HepG2 (cell line): ENCODE measurements at places on chromosomes 12 and 14. TPM values are rescaled to one million over a fixed set of nuclear protein-coding genes. Genes with fewer than 3 reads are reported as not detected.

- no peak for DNase-seq
- no peaks in the 10 kb centered on the region for H3K4me1 ChIP-seq
- H3K27me3 ChIP-seq: no peaks in the 10 kb centered on the region
- no peak overlapping the region for H3K4me3 ChIP-seq
- H3K36me3 ChIP-seq: no peaks in the 10 kb centered on the region; the same call in 2 of the 3 replicates
These were observed 4.1 kb upstream of the KLRG1 start for GRCh38 chr12:8985213-8985754.

GRCh38 chr14:95014036-95014435, 143.3 kb downstream of the DICER1 start:
- no peak for DNase-seq
- no peaks in the 10 kb centered on the region for H3K4me1 ChIP-seq
- no peaks in the 10 kb centered on the region for H3K36me3 ChIP-seq
- H3K27me3 ChIP-seq: peaks cover 15% of the 10 kb centered on the region

DNA sequence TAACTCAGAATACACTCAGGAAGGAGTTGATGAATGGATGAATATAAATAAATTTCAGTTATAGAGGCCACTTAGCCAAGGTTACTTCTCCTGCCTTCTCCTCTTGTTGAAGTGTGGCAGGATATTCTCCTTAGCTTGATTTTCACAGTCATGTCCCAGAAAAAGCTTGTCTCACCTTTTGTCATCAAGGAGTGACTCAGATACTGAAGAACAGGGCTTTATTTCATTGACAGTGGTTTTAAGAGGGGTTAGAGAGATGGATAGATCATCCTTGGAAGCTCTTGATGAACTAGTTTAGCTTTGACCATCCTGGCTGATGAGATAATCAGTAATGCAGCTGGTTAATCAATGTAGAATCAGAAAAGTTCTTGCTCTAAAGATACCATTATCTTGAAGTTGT, 35.0 kb upstream of the CFAP54 start:
- H3K4me1 ChIP-seq: no peaks in the 10 kb centered on the region
- no peak overlapping the region for H3K27ac ChIP-seq
- DNase-seq: no peak
- no peaks in the 10 kb centered on the region for H3K36me3 ChIP-seq

- no peak within 1 kb of the TSS for H3K4me3 ChIP-seq
- no peaks in the 10 kb centered on the region for H3K36me3 ChIP-seq
- peaks cover 26% of the 10 kb centered on the region; the same call in 2 of the 3 replicates for H3K27me3 ChIP-seq
- H3K27ac ChIP-seq: no peak within 1 kb of the TSS
- no peak for DNase-seq
- H3K4me1 ChIP-seq: no peaks in the 10 kb centered on the region
These were observed at the start of gene PDE3A for GRCh38 chr12:20368114-20368650. PDE3A (plus strand) TSS chr12:20368537; CDS start chr12:20369285, 748 bp downstream.

DNA sequence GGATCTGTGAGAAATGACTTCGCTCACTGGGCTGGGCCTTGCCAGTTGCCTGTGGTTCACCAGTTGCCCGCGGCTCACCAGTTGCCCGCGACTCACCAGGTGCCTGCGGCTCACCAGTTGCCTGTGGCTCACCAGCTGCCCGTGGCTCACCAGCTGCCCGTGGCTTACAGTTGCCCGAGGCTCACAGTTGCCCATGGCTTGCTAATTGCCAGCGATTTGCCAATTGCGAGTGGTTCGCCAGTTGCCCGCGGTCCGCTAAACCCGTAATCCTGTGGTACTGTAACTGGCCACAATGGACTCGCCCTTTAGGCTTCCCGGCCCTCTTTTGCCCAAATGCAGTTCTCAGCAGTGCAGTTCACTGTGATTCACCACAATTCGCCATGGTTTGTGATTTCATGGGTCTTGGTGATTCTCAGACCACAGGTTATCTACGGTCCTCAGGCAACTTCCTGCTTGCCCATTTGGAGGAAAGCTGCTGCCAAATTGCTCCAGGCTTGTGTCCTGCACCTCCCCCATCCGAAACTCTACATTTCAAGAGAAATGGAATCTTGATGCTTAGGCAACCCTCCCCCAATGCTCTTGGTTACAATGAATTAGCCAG, 15.0 kb upstream of the MEG3 start:
- no peaks in the 10 kb centered on the region for H3K27me3 ChIP-seq
- H3K36me3 ChIP-seq: no peaks in the 10 kb centered on the region
- no peak overlapping the region for H3K4me3 ChIP-seq
- H3K4me1 ChIP-seq: peaks cover 23% of the 10 kb centered on the region
- DNase-seq: no peak
- no peak overlapping the region for H3K27ac ChIP-seq

- peaks cover 1% of the 10 kb centered on the region; the same call in 1 of the 2 replicates for H3K27me3 ChIP-seq
- no peak for DNase-seq
- no peak overlapping the region for H3K27ac ChIP-seq
- H3K4me3 ChIP-seq: no peak overlapping the region
These were observed 155.5 kb upstream of the CCND2 start for GRCh38 chr12:4118017-4118510.

GRCh38 chr12:75724928-75725312, 213.5 kb upstream of the KRR1 start:
- no peaks in the 10 kb centered on the region for H3K36me3 ChIP-seq
- H3K4me3 ChIP-seq: no peak overlapping the region
- no peak overlapping the region for H3K27ac ChIP-seq
- DNase-seq: peak; percentile 83

- no peak overlapping the region for H3K4me3 ChIP-seq
- no peak overlapping the region for H3K27ac ChIP-seq
- no peaks in the 10 kb centered on the region for H3K36me3 ChIP-seq
- no peaks in the 10 kb centered on the region for H3K4me1 ChIP-seq
These were observed 44.8 kb downstream of the RHOJ start for GRCh38 chr14:63249092-63249491.

DNA sequence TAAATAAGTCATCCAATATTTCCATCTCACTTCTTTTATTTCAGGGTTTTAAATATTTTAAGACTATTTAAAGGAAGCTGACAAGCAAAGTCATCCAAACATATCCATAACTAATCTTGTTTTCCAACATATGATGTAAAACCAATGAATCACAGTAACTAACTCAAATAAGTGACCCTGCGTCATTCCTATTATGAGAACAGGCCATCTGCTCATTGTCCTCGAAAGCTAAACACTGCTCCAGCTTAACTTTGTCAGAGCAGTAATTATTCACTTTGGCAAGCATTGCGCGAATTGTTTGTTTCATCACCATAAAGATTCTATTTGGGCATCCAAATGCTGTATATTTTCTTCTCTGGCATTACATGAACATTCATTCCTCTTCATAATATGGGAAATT, 99.1 kb downstream of the CAPZA3 start:
- no peak overlapping the region for H3K27ac ChIP-seq
- DNase-seq: no peak
- no peak overlapping the region for H3K4me3 ChIP-seq
- H3K27me3 ChIP-seq: no peaks in the 10 kb centered on the region
- no peaks in the 10 kb centered on the region for H3K4me1 ChIP-seq
- no peaks in the 10 kb centered on the region for H3K36me3 ChIP-seq

- H3K27me3 ChIP-seq: no peaks in the 10 kb centered on the region
- H3K4me1 ChIP-seq: peaks cover 11% of the 10 kb centered on the region
- no peak overlapping the region for H3K4me3 ChIP-seq
- no peaks in the 10 kb centered on the region for H3K36me3 ChIP-seq
These were observed 14.5 kb downstream of the CBX5 start for GRCh38 chr12:54265364-54265812.

DNA sequence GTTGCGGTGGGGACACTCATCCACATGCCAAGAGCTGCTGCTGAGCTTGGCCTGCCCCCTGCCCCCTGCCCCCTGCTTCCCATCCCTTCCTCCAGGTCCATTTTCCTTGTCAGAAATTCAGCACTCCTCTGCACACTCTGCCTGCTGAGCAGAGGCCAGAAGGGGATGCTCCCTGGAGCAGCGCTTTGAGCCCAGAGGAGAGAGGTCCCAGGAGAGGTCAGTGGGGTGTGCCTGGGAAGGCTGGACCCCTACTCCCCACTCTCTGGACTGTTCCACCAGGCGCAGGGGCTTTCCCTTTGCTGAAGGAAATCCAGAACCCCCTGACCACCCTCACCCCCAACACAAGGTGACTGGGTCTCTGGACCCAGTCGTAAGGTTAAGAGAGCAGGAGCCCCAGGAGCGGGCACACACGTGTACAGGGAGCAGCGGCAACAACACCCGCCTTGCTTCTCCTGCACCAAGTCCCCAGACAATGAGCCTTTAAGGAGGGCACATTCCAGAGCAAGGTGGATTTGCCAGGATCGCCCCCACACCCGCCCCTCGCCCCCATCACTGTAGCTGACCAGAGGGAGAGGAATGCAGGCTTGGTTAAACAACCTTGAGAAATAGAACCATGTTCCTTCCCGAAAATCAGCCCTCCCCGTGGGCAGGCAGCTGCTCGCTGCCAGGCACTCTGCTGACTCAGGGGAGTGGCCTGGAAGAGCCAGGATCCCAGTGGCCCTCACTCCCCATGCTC, 30.7 kb downstream of the ISCA2 start:
- H3K36me3 ChIP-seq: no peaks in the 10 kb centered on the region
- H3K4me3 ChIP-seq: no peak overlapping the region
- no peaks in the 10 kb centered on the region for H3K4me1 ChIP-seq
- DNase-seq: no peak

GRCh38 chr12:132489602-132490266, at the start of gene FBRSL1:
FBRSL1 (plus strand) TSS chr12:132490151.
- peak; percentile 72 for DNase-seq
- H3K4me1 ChIP-seq: peaks cover 51% of the 10 kb centered on the region
- H3K4me3 ChIP-seq: peak within 1 kb of the TSS; percentile 88
- peak within 1 kb of the TSS; percentile 58 for H3K27ac ChIP-seq
- peaks cover 45% of the 10 kb centered on the region for H3K27me3 ChIP-seq
- H3K36me3 ChIP-seq: no peaks in the 10 kb centered on the region; the same call in 1 of the 3 replicates

GRCh38 chr12:93089805-93090569, 160.9 kb upstream of the EEA1 start:
- H3K4me3 ChIP-seq: no peak overlapping the region
- peaks cover 88% of the 10 kb centered on the region for H3K4me1 ChIP-seq
- H3K27ac ChIP-seq: no peak overlapping the region
- H3K36me3 ChIP-seq: no peaks in the 10 kb centered on the region

DNA sequence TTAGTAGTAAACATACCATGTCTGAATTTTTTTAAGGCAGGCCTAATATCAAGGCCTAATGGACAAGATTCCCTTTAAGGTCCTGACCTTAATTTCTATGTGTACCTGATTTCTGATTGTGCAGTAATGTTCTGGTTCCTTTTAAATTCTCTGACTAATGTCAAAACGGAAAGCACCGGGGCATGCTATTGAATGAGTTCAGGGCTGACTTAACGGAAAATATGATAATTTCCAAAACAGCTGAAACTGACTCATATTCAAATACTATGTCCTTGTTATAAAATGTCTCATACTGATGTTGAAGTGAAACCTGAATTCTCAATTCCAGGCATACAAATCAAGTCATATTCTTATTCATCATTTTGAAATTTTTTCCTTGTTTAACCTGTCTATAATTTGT, 6.7 kb downstream of the TAS2R43 start:
- no peak for DNase-seq
- H3K27me3 ChIP-seq: no peaks in the 10 kb centered on the region
- no peaks in the 10 kb centered on the region for H3K4me1 ChIP-seq
- no peaks in the 10 kb centered on the region for H3K36me3 ChIP-seq
- no peak overlapping the region for H3K27ac ChIP-seq
- H3K4me3 ChIP-seq: no peak overlapping the region

- peaks cover 6% of the 10 kb centered on the region for H3K36me3 ChIP-seq
- 0 out of 2 replicates have a peak overlapping the region, but pooled peaks have one; percentile 46 for H3K4me3 ChIP-seq
- peak overlapping the region; percentile 59 for H3K27ac ChIP-seq
- DNase-seq: peak; percentile 55
These were observed 776 bp downstream of the RDH5 start for GRCh38 chr12:55720894-55721444.

DNA sequence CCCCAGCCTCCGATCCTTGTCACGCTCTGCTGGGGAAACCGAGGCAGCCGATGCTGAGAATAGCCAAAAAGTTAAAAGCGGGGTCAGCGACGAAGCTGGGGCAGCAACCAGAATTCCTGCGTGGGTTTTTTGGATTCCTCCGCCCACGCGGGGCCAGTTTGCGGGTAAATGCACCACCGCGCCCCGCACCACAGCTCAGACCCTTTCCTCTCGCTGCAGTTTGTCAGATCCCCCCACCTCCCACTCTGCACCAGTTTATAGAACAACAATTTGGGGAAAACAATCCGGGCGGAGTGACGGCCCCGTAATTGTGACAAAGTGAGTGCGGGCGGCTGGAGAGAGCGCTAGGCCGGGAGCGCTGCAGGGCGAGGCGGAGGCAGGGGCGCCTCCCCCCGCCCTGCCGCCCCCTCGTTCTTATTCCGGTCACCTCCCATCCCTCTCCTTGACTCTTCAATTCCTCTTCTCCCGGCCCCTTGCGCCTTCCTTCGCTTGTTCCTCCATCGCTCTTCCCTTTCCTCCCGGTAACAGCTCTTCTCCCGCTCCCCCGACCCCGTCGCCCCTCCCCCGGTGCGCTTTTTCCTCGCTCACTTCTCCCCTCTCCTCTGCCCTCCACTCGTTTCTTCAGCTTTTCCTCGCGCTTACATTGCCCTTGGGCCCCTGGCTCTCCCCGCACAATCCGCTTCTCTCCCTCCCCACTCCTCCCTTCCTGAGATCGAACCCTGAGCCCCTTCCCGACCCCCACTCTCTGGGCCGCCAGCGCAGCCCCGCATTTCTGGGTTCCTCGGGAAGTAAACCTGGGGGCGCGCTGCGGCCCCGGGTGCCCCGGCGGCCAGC, 646 bp upstream of the DNAJC22 start:
- peak overlapping the region; percentile 63 for H3K4me3 ChIP-seq
- no peak for DNase-seq
- peaks cover 75% of the 10 kb centered on the region for H3K4me1 ChIP-seq
- peaks cover under 1% of the 10 kb centered on the region; the same call in 1 of the 3 replicates for H3K36me3 ChIP-seq
- peaks cover 17% of the 10 kb centered on the region; the same call in 1 of the 2 replicates for H3K27me3 ChIP-seq
- no peak overlapping the region for H3K27ac ChIP-seq

- H3K27ac ChIP-seq: no peak overlapping the region
- H3K4me1 ChIP-seq: no peaks in the 10 kb centered on the region
- H3K36me3 ChIP-seq: no peaks in the 10 kb centered on the region
- H3K4me3 ChIP-seq: no peak overlapping the region
- no peak for DNase-seq
These were observed 173.4 kb downstream of the KITLG start for GRCh38 chr12:88406905-88407304.

- no peaks in the 10 kb centered on the region for H3K27me3 ChIP-seq
- no peak overlapping the region for H3K27ac ChIP-seq
- no peak for DNase-seq
These were observed 105.0 kb upstream of the FRMD6 start for GRCh38 chr14:51546603-51547258.

GRCh38 chr14:100424504-100425428, 101.6 kb downstream of the SLC25A47 start:
- H3K27me3 ChIP-seq: no peaks in the 10 kb centered on the region
- H3K4me1 ChIP-seq: peaks cover 14% of the 10 kb centered on the region
- H3K27ac ChIP-seq: no peak overlapping the region
- no peaks in the 10 kb centered on the region for H3K36me3 ChIP-seq
- no peak overlapping the region for H3K4me3 ChIP-seq

- no peak overlapping the region for H3K4me3 ChIP-seq
- DNase-seq: no peak
- peaks cover 11% of the 10 kb centered on the region; the same call in 2 of the 3 replicates for H3K36me3 ChIP-seq
- peaks cover 19% of the 10 kb centered on the region for H3K4me1 ChIP-seq
These were observed 29.0 kb upstream of the AMN start for GRCh38 chr14:102893452-102893851.

- H3K27me3 ChIP-seq: no peaks in the 10 kb centered on the region
- no peak for DNase-seq
- no peak overlapping the region for H3K4me3 ChIP-seq
These were observed 101.4 kb downstream of the TTC7B start for GRCh38 chr14:90714811-90715210.

The KCNC2 gene
- total RNA-seq: not detected in 2 replicates

The TPH2 gene
- not detected in 2 replicates for total RNA-seq

The SIX4 gene
- 6.0 and 6.7 TPM in 2 replicates for total RNA-seq

The CHFR gene
- 21.0 and 21.4 TPM in 2 replicates for total RNA-seq

The TAS2R9 gene
- total RNA-seq: 0.11 TPM in 1 of 2 replicates, not detected in the other

The TFCP2 gene
- 10.0 and 17.4 TPM in 2 replicates for total RNA-seq

The NINJ2 gene
- total RNA-seq: 0.62 and 0.94 TPM in 2 replicates

The LYZ gene
- 1,312 and 2,054 TPM in 2 replicates for total RNA-seq

The PTGDR gene
- not detected in 2 replicates for total RNA-seq

The FAIM2 gene
- total RNA-seq: not detected in 2 replicates
